Cardiac atrium fibroblast (primary cell): ENCODE measurements at places on chromosomes 3 and 15. TPM values are rescaled to one million over a fixed set of nuclear protein-coding genes. Genes with fewer than 3 reads are reported as not detected.

The CAPN3 gene
- total RNA-seq, result 1.4 and 2.3 TPM in 2 replicates

The WDR49 gene
- total RNA-seq, result not detected in 2 replicates

The FETUB gene
- total RNA-seq, result not detected in 2 replicates

The NOX5 gene
- total RNA-seq, result 0.18 TPM in 1 of 2 replicates, not detected in the other

The KBTBD8 gene
- 0.97 and 2.0 TPM in 2 replicates for total RNA-seq

The RASGRP1 gene
- 0.18 and 1.8 TPM in 2 replicates for total RNA-seq

The KLHL40 gene
- not detected in 2 replicates for total RNA-seq

The SCN11A gene
- under 0.01 TPM in 1 of 2 replicates, not detected in the other for total RNA-seq

The SEMA3B gene
- 1.4 and 3.4 TPM in 2 replicates for total RNA-seq

The WNT5A gene
- 4.9 and 14.6 TPM in 2 replicates for total RNA-seq

The DUOXA2 gene
- not detected in 2 replicates for total RNA-seq

The WNT7A gene
- total RNA-seq, result not detected in 2 replicates

The ONECUT1 gene
- not detected in 2 replicates for total RNA-seq

The MUC20 gene
- total RNA-seq, result 1.3 TPM in 1 of 2 replicates, not detected in the other

The ROPN1B gene
- total RNA-seq, result not detected in 2 replicates

The NRROS gene
- total RNA-seq, result 0.36 and 1.3 TPM in 2 replicates

The CTXN2 gene
- not detected in 2 replicates for total RNA-seq

The RPL15 gene
- 3,193 and 3,458 TPM in 2 replicates for total RNA-seq

The ADGRG7 gene
- total RNA-seq, result not detected in 2 replicates

The ARHGAP31 gene
- total RNA-seq, result 6.5 and 13.1 TPM in 2 replicates

The KNL1 gene
- 5.5 and 8.8 TPM in 2 replicates for total RNA-seq

The A4GNT gene
- not detected in 2 replicates for total RNA-seq

The GXYLT2 gene
- total RNA-seq, result 35.3 and 43.3 TPM in 2 replicates
